NCI-H146 (cell line): ENCODE measurements at places on chromosomes 2 and 18.
A peak's percentile ranks its signal among the peaks of the same experiment; 100 is the strongest.

DNA sequence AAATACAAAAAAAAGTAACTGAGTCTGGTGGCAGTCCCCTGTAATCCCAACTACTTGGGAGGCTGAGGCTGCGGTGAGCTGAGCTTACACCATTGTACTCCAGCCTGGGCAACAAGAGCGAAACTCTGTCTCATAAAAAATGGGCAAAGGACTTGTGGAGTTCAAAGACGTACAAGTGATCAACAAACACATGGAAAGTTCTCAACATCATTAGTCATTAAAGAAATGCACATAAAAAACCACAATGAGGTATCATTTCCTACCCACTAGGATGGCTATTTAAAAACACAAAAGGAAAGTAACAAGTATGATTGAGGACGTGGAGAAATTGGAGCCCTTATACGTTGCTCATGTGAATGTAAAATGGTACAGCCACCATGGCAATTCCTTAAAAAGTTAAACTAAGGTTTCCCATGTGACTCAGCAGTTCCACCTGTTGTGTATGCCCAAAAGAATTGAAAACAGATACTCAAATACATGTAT, 52.3 kb downstream of the RAB10 start:
- no peak for DNase-seq

- no peak for DNase-seq
Measured at GRCh38 chr2:154655499-154655898, 43.0 kb upstream of the KCNJ3 start.

DNA sequence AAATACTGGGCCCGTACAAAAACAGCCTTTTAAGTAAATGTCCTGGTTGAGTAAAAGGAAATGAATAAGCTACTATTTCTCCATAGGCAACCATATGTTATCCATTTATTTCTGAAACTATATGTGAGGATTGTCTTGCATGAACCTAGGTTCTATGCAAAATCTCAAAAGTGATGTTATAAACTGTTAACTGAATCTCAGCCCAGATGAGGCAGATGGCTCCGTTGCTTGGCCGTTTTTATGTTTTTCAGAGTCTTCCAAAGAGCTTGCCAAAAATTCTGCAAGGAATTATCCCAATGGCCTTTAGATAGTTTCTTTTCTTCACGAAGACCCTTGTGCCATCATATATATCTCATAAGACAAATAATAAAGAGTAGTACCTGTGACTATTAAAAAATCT, 1669.5 kb upstream of the DDX18 start:
- DNase-seq = no peak

GRCh38 chr2:170005702-170006101, 172.2 kb upstream of the MYO3B start:
- DNase-seq = no peak

DNA sequence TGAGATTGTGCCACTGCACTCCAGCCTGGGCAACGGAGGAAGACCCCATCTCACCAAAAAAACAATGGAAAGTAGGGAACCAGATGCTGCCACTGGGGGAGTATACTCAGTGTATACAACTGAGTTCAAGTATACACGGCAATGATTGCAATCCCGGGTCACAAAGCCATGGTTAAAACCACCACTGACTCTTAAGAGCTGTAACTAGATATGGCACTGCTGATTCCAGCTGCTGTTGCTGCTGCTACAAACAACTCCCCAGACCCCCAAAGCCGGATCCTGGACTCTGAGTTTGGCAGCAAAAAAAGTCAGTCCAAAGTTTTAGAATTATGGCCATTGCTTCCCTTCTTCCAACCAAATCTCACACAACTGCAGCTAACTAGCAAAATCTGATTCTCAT, 43.7 kb upstream of the COX7A2L start:
- no peak for DNase-seq

DNA sequence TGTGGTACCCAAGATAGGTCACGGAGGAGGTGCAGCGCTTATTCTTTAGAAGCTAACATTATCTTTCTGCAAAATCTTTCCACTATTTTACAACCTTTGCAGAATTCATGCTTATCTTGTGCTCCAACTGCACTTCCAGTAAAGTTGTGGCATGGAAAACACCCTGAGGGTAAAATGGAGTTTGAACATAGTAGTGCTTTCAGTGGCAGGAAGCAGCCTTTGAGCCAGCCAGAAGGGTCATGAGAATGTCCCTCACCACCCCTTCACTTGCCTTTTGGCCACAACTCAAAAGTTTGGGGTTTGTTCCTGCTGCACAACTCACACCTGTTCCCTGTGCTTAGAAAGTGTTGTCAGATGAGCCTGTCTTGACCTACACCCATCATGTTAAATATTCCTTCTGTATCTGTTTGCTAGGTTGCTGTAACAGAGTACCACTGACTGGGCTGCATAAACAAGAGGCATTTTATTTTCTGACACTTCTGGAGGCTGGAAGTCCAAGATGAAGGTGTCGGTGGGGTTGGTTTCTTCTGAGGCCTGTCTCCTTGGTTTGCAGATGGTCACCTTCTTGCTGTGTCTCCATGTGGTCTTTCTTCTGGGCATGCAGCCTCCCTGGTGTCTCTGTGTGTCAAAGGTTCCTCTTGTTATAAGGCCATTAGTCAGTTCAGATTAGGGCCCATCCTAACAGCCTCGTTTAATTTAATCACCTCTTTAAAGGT, 194.1 kb downstream of the SMAD7 start:
- DNase-seq = no peak

GRCh38 chr2:130825231-130825965, 11.3 kb upstream of the ARHGEF4 start:
- no peak for DNase-seq

GRCh38 chr2:238465487-238466242, 38.9 kb downstream of the ASB1 start:
- no peak for DNase-seq

- no peak for DNase-seq
Measured at GRCh38 chr2:9360701-9361100, 62.6 kb downstream of the ITGB1BP1 start.

DNA sequence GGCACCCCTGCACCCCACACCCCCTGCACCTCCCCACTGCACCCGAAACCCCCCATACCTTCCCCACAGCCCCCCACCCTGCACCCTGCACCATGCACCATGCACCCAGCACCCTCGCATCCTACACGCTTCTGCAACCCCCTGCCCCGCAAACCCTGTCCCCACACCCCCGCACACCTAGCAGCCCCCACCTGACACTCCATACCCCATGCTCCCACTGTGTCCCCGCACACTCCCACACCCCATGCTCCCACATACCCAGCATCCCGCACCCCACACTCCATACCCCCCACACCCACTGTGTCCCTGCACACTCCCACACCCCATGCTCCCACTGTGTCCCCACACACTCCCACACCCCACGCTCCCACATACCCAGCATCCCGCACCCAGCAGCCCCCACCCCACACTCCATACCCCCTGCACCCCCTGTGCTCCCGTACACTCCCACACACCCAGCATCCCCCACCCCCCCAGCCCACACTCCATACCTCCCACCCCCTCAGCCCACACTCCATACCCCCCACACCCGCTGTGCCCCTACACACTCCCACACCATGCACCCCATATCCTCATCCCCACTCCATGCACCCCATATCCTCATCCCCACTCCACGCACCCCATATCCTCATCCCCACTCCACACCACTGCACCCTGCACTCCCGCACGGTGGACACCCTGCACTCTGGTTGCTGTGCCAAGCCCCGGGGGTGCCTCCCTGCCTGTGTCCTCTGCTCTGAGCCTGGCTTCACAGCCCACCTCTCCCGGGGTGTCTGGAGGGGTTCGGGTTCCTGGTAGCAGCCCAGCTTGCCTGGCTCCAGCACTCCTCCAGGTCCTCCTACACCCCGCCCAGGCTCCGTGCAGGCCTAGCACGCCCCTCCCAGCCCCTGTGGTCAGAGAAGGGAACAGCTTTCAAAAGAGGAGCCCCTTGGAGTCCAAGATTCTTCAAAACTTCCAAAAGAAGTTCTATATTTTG, 93.9 kb upstream of the CTDP1 start:
- no peak for DNase-seq

- DNase-seq = no peak
Measured at GRCh38 chr2:121505986-121506586, 24.6 kb upstream of the RNU4ATAC start.

- peak; percentile 86 for DNase-seq
Measured at GRCh38 chr2:240566203-240567136, 1.8 kb upstream of the RNPEPL1 start.

GRCh38 chr18:55483266-55483871, 104.6 kb downstream of the TCF4 start:
- no peak for DNase-seq

DNA sequence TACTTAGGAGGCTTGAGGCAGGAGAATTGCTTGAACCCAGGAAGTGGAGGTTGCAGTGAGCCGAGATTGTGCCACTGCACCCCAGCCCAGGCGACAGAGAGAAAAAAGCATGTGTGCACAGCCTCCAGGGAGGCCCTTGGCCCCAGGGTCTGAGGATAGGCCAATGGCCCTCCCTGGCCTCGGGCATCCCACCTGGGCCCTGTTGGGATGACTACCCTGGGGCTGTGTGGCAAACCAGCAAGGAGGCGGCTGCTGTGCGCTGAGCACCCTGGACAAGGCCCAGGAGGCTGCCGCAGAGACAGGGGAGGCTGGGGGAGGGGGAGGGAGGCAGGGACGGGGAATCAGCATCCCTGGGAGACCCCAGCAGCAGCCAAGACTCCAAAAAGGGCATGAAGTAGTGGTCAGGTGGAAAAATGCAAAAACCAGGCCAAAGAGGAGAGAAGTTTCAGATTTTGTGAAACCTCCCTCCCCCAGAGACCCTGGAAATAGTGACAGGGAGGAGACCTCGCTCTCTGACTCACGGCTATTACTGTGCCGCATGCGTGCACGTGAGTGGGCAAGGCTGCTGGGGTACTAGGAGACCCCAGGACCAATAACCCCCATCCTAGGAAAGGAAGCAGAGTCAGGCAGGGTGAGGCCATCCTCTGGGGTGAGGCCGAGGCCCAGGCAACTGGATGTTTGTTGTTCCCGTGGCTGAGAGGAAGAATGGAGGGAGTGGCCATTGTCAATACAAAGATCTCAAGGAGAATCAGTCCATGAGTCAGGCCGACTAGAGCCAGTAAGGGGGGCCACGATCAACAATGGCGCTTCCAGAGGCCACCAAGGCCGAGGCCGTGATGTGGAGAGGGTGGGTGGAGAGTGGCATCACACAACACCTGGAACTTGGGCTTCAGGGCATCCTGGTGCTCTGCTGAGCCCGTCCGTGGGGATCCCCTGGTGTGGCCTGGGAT, 16.0 kb upstream of the B3GNT7 start:
- no peak for DNase-seq

DNA sequence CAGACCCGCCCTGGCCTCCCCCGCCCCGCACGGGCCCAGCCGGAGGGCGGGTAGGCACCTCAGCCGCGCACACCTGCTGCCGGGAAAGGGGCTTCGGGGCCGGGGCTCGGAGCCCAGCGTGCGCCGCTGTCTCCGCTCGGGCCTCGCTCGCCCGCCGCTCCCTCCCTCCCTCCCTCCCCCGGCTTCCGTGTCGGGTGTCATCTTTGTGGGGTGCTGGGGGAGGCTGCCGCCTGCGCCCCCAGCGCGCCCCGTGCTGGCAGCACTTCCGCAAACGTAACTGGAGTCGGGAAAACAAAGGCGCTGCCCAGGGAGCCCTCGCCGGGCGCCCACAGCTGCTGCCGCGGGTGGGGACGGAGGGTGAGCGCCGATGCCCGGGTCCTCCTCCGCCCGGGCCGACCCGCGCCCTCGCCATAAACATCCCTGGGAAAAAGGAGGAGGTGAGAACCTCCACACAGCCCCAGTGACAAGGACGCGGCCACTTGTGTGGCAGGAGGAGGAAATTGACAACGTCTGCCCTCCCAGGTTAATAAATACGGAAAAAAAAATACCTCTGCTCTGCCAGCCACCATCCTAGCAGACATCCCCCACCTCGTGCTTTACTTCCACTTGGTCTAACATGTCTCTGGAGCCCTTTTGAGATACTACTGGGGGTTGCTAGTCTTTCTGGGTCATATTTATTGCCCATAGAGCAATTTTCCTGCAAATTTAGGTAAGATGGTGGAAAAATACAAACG, 550 bp downstream of the MFSD6 start:
- peak; percentile 80 for DNase-seq

- DNase-seq = no peak
Measured at GRCh38 chr2:67709835-67710234, 312.7 kb downstream of the ETAA1 start.

GRCh38 chr2:189548666-189549448, 31.7 kb downstream of the SLC40A1 start:
- no peak for DNase-seq

GRCh38 chr2:174341995-174342685, 7.4 kb downstream of the SP9 start:
- DNase-seq = no peak

DNA sequence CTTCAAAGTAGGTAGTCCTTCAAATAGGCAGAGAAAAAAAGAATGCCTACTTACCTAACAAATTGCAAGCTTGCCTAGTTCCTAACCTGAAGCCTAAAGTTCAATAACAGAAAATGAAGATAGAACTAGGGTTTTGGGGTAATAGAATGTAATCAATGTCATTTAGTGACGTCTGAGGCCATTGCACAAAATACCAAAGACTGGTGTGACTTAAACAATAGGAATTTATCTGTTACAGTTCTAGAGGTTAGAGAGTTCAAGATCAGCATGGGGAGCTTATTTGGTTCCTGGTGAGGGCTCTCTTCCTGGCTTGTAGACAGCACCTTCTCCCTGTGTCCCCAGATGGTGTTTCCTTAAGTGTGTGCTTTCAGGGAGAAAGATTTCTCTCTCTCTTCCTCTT, 4.7 kb upstream of the NPC1 start:
- no peak for DNase-seq

GRCh38 chr2:219168526-219168925, 1.3 kb downstream of the SLC23A3 start:
- DNase-seq = no peak

DNA sequence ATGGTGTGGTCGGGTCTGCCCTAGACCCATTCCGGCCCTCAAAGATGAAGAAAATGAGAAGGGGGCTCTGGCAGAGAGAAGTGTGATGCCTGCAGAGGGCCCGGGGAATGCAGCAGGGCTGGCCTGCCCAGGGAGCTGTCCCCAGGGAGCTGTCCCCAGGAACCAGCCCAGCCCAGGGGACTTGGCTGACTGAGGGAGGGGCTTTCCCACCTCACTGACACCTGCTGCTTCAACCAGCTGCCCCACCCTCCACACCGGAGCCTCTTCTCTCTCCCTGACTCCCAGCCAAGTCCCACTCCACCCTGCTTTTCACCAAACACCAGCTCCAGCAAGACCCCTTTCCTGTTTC, 111.2 kb downstream of the STPG4 start:
- peak; percentile 22 for DNase-seq

GRCh38 chr2:238857959-238858358, 10.1 kb downstream of the TWIST2 start:
- no peak for DNase-seq

DNA sequence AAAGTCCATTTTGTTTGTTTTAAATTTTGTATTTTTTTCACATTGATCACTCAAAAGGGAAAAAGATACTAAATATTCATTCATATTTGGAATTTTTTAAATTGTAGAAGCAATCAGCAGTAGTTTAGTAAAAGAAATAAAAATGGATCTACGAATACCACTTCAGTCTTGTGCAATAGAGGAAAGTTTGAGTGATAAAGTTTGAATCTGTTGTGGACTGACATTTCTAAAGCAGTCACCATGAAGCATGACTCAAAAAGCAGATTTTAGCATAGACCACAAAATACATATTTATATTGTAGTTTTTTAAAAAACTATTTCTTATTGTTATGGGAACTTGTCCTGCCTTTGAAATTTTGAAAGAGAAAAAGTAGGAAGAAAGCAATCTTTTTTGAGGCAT, 520.5 kb upstream of the ZEB2 start:
- DNase-seq = no peak

GRCh38 chr2:71856773-71857525, 290.7 kb downstream of the CYP26B1 start:
- no peak for DNase-seq
